ENCODE measurements at places on chromosomes 6 and 20.

DNA sequence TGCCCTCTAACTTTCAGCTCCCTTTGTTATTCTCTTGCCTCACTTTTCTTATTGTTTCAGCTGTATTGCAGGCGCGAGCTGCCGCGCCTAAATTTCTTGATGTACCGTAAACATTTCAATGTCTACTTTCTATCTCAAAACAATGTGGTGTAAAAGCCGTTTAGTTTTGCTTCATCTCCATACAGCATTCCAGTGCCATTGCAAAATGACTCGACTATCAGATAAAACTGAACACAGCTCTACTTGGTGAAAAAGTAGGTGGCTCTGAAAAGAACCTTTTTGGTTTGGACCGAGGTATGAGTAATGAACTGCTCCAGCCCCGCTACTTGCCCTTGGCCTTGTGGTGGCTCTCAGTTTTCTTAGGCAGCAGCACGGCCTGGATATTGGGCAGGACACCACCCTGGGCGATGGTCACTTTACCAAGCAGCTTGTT lies 74.6 kb downstream of the OR2B2 start:
- DNase-seq: peak; percentile 81

DNA sequence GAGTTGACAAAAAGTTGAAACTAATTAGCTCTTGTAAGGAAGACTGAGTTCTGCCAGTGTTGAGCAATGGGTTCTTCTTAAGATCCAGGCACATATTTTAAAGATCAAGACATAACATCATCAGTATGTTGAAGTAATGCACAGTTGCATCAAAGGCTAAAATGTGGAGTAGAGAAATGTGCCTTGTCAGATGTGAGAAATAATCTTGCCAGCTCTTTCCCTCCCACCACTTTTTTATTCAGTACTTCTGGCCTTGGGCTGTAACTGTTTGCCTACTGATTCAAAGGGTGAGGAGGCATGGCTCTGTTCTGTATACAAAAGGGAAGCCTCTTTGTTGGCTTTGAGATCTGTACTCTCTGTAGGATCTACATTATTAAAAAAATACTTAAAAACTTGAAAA lies 13.1 kb downstream of the PKIB start:
- DNase-seq: no peak

- no peak for DNase-seq
Observed at GRCh38 chr20:57999465-58000111, 228.9 kb downstream of the ANKRD60 start.

- no peak for DNase-seq
Observed at GRCh38 chr6:25279748-25280343, 672 bp downstream of the CARMIL1 start.

DNA sequence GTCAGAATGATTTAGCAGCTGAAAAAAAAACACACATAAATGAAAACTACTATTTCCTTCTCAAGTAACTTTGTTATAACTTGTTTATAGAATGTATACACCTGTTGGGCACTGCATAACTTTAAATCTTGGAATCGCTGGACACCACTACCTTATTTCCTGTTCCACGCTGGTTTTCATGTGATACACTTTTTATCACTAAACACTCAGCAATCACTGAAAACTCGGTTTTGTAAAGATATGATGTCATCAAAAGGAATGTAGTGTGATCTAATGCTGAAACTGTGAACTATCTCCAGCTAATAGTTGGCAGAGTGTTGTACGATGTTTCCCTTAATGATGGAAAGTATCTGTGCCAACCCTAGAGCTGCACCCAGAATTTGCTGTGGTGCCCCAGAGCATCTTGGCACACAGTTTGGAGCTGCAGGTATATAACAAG lies 127.9 kb downstream of the BACH2 start:
- no peak for DNase-seq

Measured in hematopoietic multipotent progenitor cell treated with erythropoietin and hydrocortisone succinate and interleukin-3 and kit ligand, for 17 days (in vitro differentiated cells).